DMS53 (cell line): ENCODE measurements at places on chromosomes 2 and 18.

DNA sequence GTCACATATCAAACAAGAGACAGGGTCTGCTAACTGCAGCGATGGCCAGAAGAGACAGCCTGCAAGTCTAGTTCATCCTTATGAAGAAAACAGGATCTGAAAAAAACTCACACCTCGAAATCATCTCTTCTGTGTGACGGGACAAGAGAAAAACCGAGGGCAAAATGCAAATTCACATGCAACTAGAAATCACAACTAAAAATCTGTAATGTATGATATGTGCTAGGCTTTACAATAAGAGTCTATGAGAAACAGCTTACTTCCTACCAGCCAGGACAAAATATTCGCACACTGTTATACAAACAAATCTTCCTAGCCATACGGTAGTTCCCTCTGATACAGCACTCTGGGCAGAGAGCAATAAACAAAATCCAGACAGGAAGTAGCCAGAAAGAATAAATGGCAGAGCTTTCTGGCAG, 48.8 kb downstream of the ANKRD44 start:
- peak; percentile 64 for DNase-seq

GRCh38 chr2:65465124-65465523, 32.7 kb upstream of the SPRED2 start:
- no peak for DNase-seq

- DNase-seq = no peak
These were observed 688.4 kb upstream of the PIK3C3 start for GRCh38 chr18:41266616-41267015.

- no peak for DNase-seq
These were observed 145.1 kb downstream of the AGPS start for GRCh38 chr2:177537636-177538035.

- no peak for DNase-seq
These were observed 237.5 kb downstream of the NOL4 start for GRCh38 chr18:33987206-33987605.

- DNase-seq = no peak
These were observed 247.5 kb downstream of the NBAS start for GRCh38 chr2:15313657-15314056.

- DNase-seq = peak; percentile 94
These were observed 106.3 kb upstream of the CD302 start for GRCh38 chr2:159904127-159904958.

DNA sequence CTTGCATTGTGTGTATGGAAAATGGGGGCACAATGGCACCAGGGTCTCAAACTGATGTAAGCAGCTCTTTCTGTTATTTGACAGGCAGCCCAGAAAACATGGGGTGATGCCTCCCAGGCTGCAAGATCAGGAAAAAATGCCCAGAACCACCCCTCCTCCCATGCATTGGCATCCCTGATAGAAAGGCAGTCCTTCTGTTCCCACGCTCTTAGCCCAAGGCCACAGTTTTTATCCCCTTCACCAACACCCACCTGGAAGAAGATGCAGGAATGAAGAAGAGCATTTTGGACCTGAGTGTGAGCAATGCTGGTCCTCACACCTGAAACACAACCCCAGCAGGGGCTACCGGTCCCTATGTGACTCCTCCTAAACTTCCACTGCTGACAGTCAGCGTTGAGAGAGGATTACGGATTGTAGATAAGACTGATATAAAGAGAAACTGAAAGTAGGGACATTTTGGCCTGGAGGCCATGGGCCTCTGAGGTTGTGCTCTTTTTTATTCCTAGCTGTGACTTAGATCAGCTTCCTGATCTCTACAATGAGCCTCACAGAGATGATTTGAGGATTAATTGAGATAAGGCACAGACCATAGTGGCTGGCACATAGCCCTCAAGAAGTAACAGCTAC, 386.0 kb upstream of the ATP5MC3 start:
- peak; percentile 14 for DNase-seq
